ENCODE measurements at places on chromosomes 4 and X.

DNA sequence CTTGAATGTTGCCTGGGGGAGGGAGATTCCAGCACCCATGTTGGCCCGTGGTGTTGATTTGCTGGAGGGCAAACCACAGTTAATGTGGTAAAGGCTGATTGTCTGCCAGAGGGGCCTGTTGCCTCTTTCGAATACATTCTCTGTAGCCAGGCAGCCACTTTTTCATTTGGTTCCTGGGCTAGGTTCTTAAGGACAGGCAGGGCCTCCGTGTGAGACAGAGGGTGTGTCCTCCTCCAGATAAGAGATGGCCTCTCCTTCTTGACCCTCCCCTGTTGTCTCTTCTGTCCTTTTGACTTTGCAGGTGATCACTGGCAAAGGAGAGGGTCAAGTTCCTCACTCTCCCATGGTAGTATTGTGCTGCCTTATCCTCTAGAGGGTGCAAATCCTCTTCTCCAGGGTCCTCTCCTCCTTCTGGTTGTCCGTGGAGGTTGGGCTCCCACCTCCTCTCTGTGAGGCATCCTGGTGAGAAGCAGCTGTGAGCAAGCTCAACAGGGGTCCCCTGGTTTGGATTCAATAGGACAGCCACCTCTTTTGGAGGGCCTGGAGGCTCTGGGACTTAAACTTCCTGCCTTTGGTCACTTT is 44.9 kb downstream of the ZNF182 start:
- H3K4me3 ChIP-seq, result no peak overlapping the region
- H3K36me3 ChIP-seq, result no peaks in the 10 kb centered on the region
- DNase-seq, result no peak
- no peaks in the 10 kb centered on the region for H3K27me3 ChIP-seq
- no peaks in the 10 kb centered on the region for H3K4me1 ChIP-seq
- H3K27ac ChIP-seq, result no peak overlapping the region

- no peak overlapping the region for H3K4me3 ChIP-seq
- no peaks in the 10 kb centered on the region for H3K36me3 ChIP-seq
- H3K4me1 ChIP-seq, result no peaks in the 10 kb centered on the region
- DNase-seq, result no peak
These were observed 43.7 kb downstream of the RPS6KA6 start for GRCh38 chrX:84144281-84144680.

DNA sequence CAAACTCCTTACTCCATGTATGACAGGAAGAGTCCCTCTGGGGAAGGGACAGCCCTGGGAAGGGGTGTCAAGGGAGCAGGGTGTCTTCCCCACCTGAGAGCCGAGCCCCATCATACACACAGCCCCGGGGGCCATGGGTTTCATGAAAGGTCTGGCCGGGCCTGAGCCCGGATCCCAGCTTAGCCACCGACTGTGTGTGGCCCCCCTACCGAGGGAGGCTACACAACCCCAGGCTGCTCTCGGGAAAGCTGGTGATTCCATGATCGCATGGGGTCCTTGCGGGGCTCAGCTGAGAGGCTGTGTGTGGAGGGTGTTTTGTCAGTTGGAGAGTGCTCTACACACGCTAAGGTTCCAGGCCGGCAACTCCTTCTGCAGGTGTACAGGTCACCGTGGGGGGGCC is 55.6 kb downstream of the SORCS2 start:
- no peaks in the 10 kb centered on the region for H3K4me1 ChIP-seq
- H3K27ac ChIP-seq, result no peak overlapping the region
- no peak overlapping the region for H3K4me3 ChIP-seq
- H3K36me3 ChIP-seq, result no peaks in the 10 kb centered on the region

DNA sequence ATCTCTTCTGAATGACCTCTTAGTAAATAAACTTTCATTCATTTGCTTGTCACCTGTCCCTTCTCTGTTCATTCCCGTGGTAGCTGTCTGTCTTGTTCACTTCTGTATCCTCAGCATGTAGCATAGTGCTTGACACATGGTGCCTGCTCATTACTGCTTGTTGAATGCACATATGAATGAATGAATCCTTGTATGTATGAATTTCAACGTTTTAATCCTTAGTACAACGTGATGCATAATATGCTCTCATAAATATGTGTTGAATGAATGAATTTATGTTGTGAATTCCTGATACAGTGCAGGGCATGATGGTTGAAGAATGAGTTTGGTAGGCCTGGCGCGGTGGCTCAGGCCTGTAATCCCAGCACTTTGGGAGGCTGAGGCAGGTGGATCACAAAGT is 3.0 kb downstream of the TLR10 start:
- peaks cover 3% of the 10 kb centered on the region for H3K4me1 ChIP-seq
- no peaks in the 10 kb centered on the region for H3K36me3 ChIP-seq
- no peak for DNase-seq
- H3K27me3 ChIP-seq, result no peaks in the 10 kb centered on the region
- H3K27ac ChIP-seq, result no peak overlapping the region

DNA sequence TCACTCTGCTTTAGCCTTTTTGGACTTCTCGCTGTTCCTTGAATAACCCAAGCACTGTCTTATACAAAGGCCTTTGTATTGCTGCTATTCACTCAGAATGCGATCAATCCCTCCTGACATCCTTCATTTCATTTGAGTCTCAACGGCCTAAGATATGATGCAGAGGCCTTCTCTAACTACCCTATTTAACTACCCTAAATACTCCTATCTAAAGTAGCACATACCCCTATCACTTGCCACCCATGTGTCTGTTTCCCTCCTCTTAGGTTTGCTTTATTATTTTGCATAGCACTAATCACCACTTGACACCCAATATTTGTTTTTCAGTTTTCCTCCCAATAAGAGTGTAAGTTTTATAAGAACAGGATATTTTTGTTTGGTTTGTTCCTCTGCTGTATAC is 42.3 kb upstream of the ACSL4 start:
- no peaks in the 10 kb centered on the region for H3K36me3 ChIP-seq
- H3K4me1 ChIP-seq, result no peaks in the 10 kb centered on the region
- H3K27ac ChIP-seq, result no peak overlapping the region
- no peak for DNase-seq

DNA sequence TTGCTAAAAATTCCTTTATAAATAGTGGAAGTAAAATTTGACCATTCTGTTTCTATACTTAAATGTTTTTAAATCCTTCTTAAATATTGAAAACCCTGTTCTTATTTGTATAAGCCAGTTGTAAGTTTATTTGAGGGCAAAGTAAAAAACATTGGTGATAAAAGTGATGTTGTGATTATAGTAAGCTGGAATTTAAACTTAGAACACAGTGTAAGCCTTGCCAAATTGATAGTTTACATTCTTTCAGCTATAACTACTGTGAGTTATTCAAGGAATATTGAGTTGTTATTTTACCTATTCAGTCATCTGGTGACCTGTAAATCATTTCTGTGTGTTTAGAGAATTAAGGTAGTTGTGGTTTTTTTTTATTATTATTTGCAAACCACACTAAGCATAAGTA is 9.6 kb downstream of the YY2 start:
- H3K4me1 ChIP-seq, result no peaks in the 10 kb centered on the region
- H3K27me3 ChIP-seq, result no peaks in the 10 kb centered on the region
- no peak for DNase-seq
- no peaks in the 10 kb centered on the region for H3K36me3 ChIP-seq

DNA sequence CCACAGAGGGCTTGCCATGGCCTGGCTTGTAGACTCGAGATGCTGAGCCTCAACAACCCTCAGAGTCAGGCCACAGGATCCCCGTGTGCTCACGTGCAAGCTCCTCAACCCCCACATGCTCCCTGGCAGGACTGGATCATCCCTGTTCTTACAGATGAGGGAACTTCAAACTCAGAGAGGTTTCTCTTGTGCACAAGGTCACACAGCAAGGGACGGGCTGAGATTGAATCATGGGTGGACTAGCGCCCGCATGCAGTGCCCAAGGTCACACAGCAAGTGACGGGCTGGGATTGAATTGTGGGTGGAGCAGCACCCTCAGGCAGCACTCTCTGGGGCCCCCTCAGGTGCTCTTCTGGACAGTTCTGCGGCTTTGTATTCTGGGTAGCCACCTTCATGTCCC is 60.6 kb upstream of the AFAP1 start:
- no peak overlapping the region for H3K27ac ChIP-seq
- H3K36me3 ChIP-seq, result peaks cover 3% of the 10 kb centered on the region
- no peaks in the 10 kb centered on the region for H3K4me1 ChIP-seq
- DNase-seq, result no peak
- H3K4me3 ChIP-seq, result no peak overlapping the region

- H3K4me3 ChIP-seq, result no peak overlapping the region
- no peak for DNase-seq
- no peaks in the 10 kb centered on the region for H3K27me3 ChIP-seq
- no peaks in the 10 kb centered on the region for H3K4me1 ChIP-seq
These were observed 105.9 kb downstream of the OR13H1 start for GRCh38 chrX:131649741-131650140.

- H3K27me3 ChIP-seq, result peaks cover 4% of the 10 kb centered on the region
- no peaks in the 10 kb centered on the region for H3K4me1 ChIP-seq
- no peaks in the 10 kb centered on the region for H3K36me3 ChIP-seq
- H3K27ac ChIP-seq, result no peak overlapping the region
These were observed 16.1 kb downstream of the CLCN4 start for GRCh38 chrX:10172877-10173276.

- H3K4me1 ChIP-seq, result peaks cover 5% of the 10 kb centered on the region
- H3K27me3 ChIP-seq, result no peaks in the 10 kb centered on the region
- no peak overlapping the region for H3K27ac ChIP-seq
- H3K4me3 ChIP-seq, result no peak overlapping the region
- DNase-seq, result no peak
These were observed 9.6 kb upstream of the MTMR1 start for GRCh38 chrX:150683536-150684146.

- no peaks in the 10 kb centered on the region for H3K27me3 ChIP-seq
- DNase-seq, result no peak
- H3K4me1 ChIP-seq, result no peaks in the 10 kb centered on the region
- no peaks in the 10 kb centered on the region for H3K36me3 ChIP-seq
- H3K27ac ChIP-seq, result no peak overlapping the region
These were observed 386.9 kb upstream of the MAOA start for GRCh38 chrX:43269201-43269600.

DNA sequence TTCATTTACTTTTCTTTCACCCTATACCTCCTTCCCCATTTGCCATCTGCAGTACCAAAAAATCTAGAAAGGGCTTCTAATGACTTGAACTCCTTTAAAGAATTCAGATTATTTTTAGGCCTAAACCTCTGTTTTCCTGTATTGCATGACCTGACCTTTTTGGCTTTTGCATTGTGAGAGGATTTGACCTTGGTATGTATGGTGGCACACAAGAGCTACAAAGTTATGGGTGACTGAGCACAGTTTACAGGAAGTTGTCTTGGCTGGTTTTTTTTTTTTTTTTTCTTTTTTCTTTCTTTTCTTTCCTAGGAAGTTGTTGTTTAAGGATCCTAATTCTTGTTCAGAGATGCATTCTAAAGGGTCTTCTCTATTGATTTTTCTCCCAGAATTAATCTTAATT is 32.0 kb upstream of the MTMR8 start:
- no peak overlapping the region for H3K27ac ChIP-seq
- H3K27me3 ChIP-seq, result no peaks in the 10 kb centered on the region
- no peaks in the 10 kb centered on the region for H3K36me3 ChIP-seq
- no peaks in the 10 kb centered on the region for H3K4me1 ChIP-seq
- H3K4me3 ChIP-seq, result no peak overlapping the region

DNA sequence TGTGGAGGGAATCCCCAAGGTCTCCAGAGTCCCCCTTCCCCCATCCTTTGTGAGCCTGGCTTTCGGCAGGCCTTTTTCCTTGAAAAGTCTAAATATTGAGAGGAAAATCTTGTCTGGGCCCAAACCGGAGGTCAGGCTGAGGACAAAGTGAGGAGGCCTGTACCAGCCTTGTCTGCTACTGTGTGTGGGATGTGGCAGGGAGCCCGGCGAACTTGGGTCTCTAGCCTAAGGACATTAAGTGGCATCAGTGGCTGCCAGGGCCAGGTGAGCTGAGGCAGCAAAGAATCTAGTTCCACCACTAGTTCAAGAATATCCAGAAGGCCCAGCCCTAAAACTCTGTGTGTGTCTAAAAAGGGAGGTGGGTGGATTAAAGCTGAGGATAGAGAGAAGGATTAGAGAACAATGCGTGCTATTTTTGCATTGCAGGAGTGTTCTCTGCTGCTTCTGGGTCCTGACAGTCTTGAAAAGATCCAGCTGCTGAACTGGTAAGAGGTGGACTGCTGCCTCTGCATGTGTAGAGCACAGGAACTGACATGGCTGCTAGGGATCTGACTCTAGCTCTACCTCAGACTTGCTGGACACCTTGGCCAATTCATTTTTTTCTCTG is 1.2 kb upstream of the AMER1 start:
- no peak for DNase-seq
- H3K27me3 ChIP-seq, result no peaks in the 10 kb centered on the region
- H3K27ac ChIP-seq, result peak overlapping the region; percentile 82

GRCh38 chr4:142348613-142349021 is 497.5 kb downstream of the INPP4B start:
- no peaks in the 10 kb centered on the region for H3K36me3 ChIP-seq
- DNase-seq, result no peak
- H3K27ac ChIP-seq, result no peak overlapping the region
- peaks cover 40% of the 10 kb centered on the region for H3K4me1 ChIP-seq
- H3K4me3 ChIP-seq, result no peak overlapping the region
- H3K27me3 ChIP-seq, result no peaks in the 10 kb centered on the region

- DNase-seq, result no peak
- H3K27ac ChIP-seq, result no peak overlapping the region
- H3K36me3 ChIP-seq, result no peaks in the 10 kb centered on the region
- H3K4me3 ChIP-seq, result no peak overlapping the region
These were observed 175.0 kb upstream of the BCOR start for GRCh38 chrX:40272776-40273175.

GRCh38 chr4:172691552-172691951 is 477.1 kb upstream of the GALNT7 start:
- no peaks in the 10 kb centered on the region for H3K4me1 ChIP-seq
- no peak for DNase-seq
- H3K4me3 ChIP-seq, result no peak overlapping the region
- no peaks in the 10 kb centered on the region for H3K27me3 ChIP-seq
- H3K27ac ChIP-seq, result no peak overlapping the region

- H3K4me3 ChIP-seq, result no peak overlapping the region
- no peak overlapping the region for H3K27ac ChIP-seq
- no peaks in the 10 kb centered on the region for H3K4me1 ChIP-seq
- no peak for DNase-seq
These were observed 82.5 kb downstream of the FAT4 start for GRCh38 chr4:125397226-125397625.

GRCh38 chr4:176561368-176561767 is 231.4 kb downstream of the VEGFC start:
- H3K36me3 ChIP-seq, result no peaks in the 10 kb centered on the region
- no peaks in the 10 kb centered on the region for H3K27me3 ChIP-seq
- H3K4me3 ChIP-seq, result no peak overlapping the region
- no peaks in the 10 kb centered on the region for H3K4me1 ChIP-seq
- DNase-seq, result no peak
- no peak overlapping the region for H3K27ac ChIP-seq

- H3K4me1 ChIP-seq, result no peaks in the 10 kb centered on the region
- no peak overlapping the region for H3K27ac ChIP-seq
- no peak for DNase-seq
- H3K36me3 ChIP-seq, result no peaks in the 10 kb centered on the region
- no peak overlapping the region for H3K4me3 ChIP-seq
These were observed 100.4 kb downstream of the QRFPR start for GRCh38 chr4:121280425-121280824.
